KG1 (cell line): ENCODE measurements at places on chromosomes 6 and 20.

GRCh38 chr20:23114018-23114417 lies 27.9 kb upstream of the CD93 start:
- peak; percentile 52 for DNase-seq

- DNase-seq: no peak
Measured at GRCh38 chr6:53761036-53761435, 33.8 kb upstream of the LRRC1 start.

DNA sequence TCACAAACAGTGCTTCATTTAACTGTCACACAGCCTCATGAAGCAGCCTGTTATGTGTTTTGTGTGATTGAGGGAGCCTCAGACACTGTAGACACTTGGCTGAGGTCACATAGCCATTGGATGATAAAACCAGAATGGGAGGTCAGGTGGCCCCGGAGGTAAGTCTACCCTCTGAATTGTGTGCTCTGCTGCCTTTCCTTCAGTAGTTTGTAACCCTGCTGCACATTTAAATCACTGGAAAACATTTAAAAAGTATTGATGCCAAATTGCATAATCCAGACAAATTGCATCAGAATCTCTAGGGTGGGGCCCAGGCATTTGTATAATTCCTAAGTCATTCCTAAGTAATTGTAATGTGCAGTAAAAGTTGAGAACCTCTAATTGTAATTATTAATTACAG lies 85.2 kb upstream of the ECI2 start:
- DNase-seq: no peak

- DNase-seq: peak; percentile 48
Measured at GRCh38 chr6:70371454-70372105, 41.7 kb upstream of the FAM135A start.
